ENCODE measurements at places on chromosomes 7 and 10. TPM values are rescaled to one million over a fixed set of nuclear protein-coding genes. Genes with fewer than 3 reads are reported as not detected.

Gene RBM20
- 0.48 TPM for total RNA-seq

DNA sequence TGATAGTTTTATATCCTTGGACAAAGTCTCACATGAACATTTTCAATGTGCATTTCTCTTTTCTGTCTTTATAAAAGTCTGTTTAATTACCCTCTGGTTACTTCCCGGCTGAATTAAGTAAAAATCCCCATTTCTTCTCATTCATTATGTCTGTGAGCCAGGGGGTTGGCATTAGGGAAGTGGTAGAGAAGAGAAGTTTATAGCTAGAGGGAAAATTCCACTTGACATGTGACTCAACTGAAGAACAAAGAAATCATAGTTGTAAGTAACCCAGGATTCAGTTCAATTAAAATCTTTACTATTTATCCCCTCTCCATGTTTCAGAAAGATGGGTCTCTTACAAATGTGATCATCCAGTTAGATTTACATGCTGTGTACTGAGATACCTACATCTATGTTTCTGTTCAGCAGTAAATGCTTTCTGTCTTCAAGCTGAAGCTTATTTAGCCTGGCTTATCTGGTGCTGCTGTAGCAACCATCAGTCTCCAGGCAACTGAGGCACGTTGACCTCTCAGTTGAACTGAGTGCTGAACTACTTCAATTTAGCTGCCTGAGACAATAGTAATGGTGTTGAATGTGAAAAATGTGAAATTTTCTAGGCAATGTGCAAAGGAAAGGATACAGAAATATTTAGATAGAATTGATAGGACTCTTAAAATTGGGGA, 181.6 kb downstream of the MLLT10 start:
- DNase-seq = no peak

Gene PROSER2
- 2.9 TPM for total RNA-seq

Gene CYP26C1
- total RNA-seq = 0.15 TPM

DNA sequence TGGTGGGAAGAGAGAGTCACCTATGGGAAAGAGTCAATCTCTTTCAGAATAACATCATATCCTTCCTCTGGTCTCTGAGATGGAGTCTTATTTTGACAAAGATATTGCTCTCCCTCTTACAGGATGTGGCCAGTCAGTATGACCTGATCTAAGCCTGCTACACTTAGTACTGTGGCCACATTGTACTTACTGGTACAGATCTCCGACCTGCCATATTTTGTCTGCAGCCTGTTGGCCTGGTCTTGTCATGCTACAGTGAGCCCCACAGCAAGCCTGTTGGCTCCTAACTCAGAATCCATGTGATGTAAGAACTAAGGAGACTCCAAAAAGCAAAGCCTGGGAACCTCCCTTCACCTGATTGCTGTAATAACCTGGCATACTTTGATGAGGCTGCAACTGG, 377.8 kb downstream of the SFMBT2 start:
- DNase-seq = no peak

GRCh38 chr7:128162666-128163065, 78.4 kb upstream of the LEP start:
- no peak for DNase-seq

DNA sequence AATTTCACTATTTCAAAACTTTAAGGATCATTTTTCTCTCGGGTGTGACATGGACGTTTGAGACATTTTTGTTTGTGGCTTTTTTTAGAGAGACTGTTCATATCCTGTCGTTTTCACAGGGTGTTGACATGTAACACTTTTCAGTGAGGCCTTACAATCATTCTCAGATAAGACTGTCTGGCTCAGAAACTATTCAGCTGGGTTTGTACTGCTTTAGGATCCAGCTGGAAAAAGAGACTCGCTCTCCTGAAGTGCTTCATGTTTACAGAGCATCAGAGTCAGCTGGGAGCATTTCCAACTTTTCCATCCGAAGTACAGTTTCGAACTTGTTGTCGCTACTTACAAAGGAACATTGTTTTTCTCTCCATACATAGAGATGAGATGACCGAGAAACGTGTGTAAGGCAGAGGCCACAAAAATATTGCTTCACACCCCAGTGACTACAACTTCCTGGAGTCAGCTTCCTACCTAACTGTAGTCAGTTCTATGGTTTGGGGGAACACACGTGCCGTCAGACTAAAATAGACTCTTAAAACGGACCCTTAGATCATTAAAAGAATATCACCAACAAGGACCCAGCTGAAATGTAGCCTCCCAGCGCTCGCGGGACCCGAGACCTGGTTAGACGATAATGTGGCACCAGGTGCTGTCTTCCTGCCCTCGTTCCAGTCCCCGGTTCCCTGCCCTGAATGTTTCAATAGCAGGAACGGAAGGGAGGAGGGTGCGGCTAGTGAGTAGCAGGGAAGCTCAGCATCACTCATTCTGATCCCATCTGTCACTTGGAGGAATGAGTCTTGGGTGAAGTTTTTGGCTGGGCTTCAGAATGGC, 78.0 kb downstream of the MKI67 start:
- DNase-seq = no peak

DNA sequence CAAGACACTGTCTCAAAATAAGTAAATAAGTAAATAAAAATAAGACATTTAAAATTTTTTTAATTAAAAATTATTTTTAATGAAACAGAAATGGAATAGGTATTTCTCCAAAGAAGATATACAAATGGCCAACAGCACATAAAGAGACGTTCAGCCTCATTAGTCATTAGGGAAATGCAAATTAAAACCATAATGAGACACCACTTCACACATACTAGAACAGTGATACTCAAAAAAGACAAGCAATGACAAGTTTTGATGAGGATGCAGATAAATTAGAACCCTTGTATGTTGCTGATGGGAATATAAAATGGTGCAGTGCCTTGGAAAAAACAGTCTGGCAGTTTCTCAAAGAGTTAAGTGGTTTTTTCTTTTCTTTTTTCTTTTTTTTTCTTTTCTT, 26.5 kb upstream of the C10orf67 start:
- DNase-seq = no peak

GRCh38 chr7:86965727-86966120, 93.7 kb downstream of the ELAPOR2 start:
- DNase-seq = no peak

Gene PNLIPRP2
- total RNA-seq = not detected

Gene PLA2G12B
- total RNA-seq = not detected

Gene HNRNPF
- total RNA-seq = 175 TPM

GRCh38 chr7:106592282-106593027, 68.5 kb downstream of the CCDC71L start:
- no peak for DNase-seq

Gene TRPV5
- total RNA-seq = not detected

GRCh38 chr7:149125189-149125862, 798 bp downstream of the ZNF425 start:
- DNase-seq = no peak

Gene SLC13A1
- total RNA-seq = not detected

DNA sequence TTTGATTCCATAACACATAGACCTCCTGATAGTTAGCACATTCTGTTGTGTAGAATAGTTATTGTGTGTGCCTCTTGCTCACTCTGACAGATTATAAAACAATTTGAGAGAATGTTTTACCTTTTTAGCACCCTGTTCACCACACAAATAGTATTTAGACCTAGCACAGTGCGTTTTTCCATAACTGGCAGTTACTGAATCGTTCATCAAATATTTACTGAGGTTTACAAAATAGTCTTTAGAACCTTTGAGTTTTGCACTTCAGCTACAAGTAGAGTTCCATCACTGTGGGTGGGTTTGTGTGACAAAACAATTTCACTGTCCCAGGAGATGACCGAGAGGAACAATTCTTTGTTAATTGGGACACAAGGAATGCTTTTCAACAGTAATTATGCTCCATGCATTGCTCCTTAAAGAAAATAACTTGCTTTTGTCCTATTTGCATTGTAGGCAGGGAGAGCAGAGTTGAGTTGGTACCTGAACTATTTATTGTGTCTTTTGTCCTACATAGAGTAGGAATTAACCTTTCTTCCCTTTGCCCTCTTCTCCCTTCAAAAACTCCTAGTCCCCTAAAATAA, 62.3 kb downstream of the DNAH11 start:
- DNase-seq = no peak

Gene ABCB1
- 3.2 TPM for total RNA-seq

Gene ANAPC16
- total RNA-seq = 112 TPM

GRCh38 chr10:65723525-65723924, 1202.3 kb upstream of the LRRTM3 start:
- no peak for DNase-seq

Gene STOX1
- 9.8 TPM for total RNA-seq

DNA sequence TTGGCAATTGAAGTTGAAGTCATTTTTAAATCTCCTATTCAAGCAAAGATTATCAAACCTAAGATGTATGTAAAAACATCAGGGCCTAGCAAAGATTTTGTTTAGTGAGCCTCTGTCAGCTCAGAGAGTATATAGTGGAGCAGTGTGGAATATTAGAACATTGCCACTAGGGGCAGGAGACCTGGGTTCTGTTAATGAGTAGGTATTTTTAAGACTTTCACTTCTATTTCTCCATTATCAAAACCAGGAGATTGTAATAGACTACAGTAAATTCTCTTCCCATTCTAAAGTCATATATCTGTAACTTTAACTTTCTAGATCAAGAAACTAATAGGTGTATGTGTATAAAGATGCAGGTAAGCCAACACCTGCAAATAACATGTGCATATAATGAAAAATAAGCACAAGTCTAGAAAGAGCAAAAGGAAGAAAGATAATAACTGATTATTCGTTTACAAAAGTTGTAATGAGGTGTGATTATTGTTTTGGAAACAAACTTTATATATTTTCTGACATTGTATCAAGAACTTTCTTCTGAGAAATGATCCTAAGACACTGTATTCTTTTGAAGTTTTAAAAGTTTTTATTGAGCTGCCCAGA, 64.4 kb downstream of the KCND2 start:
- DNase-seq = no peak

Gene IGFBP3
- total RNA-seq = 708 TPM

Gene MUC12
- 5.2 TPM for total RNA-seq

Gene MET
- total RNA-seq = 25.8 TPM

Gene SPDYE2B
- not detected for total RNA-seq

DNA sequence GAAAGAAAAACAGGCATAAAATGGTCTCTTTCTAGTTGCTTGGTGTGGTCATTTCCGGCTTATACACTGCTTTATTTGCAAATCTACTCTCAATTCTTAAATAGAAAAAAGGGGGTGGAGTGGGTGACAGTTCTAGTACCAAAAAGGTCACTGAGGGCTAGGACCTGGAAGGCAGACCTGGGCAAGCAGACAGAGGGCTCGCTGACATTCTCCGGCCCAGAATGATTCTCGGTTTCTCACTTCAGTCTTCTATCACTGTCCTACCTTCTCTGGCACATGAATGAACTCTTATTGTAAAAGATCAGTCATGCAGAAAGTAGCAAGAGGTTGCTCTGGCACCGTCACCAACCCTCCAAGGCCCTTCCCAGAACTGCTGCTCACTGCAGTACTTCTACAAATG, 54.0 kb downstream of the MALSU1 start:
- no peak for DNase-seq

DNA sequence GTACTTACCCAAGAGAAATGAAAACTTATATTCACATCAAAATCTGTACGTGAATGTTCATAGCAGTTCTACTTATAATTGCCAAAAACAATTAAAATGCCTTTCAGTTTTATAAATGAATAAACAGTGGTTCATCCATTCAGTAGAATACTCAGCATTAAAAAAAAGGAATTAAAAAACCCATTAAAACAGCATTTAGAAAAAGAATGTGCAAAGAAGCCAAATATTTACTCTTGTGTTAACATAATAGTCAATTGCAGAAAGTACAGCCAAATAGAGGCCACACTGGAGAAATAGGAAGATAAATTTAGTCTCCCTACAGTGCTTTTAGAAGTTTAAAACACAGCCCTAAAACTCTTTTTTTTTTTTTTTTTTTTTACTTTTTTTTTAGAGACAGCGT, 54.6 kb downstream of the MYO3A start:
- no peak for DNase-seq

Gene RET
- 0.96 TPM for total RNA-seq

GRCh38 chr7:64890761-64891362, 12.2 kb upstream of the ZNF273 start:
- DNase-seq = peak; percentile 33

GRCh38 chr10:85413570-85413969, 953.0 kb downstream of the GRID1 start:
- DNase-seq = no peak

Gene OPALIN
- total RNA-seq = not detected

Gene PILRB
- total RNA-seq = 75.4 TPM

Gene SLC26A5
- total RNA-seq = 0.48 TPM

Gene GPR15LG
- not detected for total RNA-seq

DNA sequence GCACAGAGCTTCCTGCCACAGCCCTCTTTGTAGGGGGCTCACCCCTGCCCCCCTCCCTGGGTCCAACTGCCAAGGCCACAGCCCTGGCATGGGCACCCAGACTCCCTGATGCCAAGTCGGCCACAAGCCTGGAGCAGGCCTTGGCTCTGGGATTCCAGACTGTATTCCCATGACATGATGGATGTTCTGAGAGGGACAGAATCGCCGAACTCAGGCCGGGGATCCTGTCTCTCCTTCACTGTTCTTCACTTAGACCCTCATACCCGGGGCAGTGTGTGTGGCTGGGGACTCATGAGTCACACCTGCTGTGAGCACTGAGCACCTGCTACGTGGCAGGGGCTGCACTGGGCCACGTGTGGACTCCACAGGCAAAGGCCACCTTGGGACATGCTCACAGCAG, 7.9 kb downstream of the CALML5 start:
- DNase-seq = no peak

Gene GFRA1
- total RNA-seq = 153 TPM

- DNase-seq = no peak
These were observed 3.6 kb downstream of the NXPH1 start for GRCh38 chr7:8436965-8437364.

DNA sequence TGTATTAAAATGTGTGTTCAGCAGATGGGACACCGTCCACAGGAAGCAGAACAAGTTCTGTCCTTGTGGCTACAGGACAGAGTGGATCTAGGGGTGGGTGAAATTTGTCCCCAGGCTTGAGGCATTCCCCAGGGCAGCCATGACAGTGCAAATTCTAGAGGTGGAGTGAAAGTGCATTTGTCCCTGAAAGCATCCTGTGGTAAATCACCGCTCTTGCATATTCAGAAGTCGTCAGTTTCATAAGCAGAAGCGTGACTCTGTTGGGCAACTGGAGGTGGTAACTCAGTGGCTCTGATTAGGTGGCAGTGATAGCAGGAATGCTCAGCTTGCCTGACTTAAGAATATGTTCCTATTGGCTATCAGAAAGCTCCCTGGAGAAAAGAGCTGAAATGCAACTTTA, 96.6 kb downstream of the SNX10 start:
- no peak for DNase-seq

Data from breast epithelium (tissue), 4 donors.